Activated naive CD4-positive, alpha-beta T cell treated with anti-CD3 and anti-CD28 coated beads, Interleukin-2, amount 10 ng/mL, durations not matched to agents 7 days and 5 days (primary cell): ENCODE measurements at places on chromosomes 3 and 15.

- H3K4me1 ChIP-seq: no peaks in the 10 kb centered on the region
- no peak overlapping the region for H3K27ac ChIP-seq
- H3K4me3 ChIP-seq: no peak overlapping the region
- no peaks in the 10 kb centered on the region for H3K36me3 ChIP-seq
- peaks cover 26% of the 10 kb centered on the region for H3K27me3 ChIP-seq
Observed at GRCh38 chr3:54083921-54084320, 38.4 kb upstream of the CACNA2D3 start.

DNA sequence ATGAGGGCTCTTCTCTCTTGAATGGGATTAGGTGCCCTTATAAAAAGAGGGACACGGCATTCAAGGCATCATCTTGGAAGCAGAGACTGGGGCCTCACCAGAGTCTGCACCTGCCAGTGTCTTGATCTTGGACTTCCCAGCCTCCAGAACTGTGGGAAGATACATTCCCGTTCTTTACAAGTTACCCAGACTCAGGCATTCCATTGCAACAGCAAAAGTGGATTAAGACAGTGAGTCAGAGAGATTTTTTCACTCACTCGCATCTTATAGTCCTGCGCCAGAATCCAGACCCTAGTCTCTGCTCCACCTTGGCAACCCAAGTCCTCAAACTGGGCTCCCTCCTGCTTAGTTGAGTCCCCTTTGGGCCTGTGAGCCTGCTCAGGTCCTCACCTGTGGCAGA, 2.7 kb downstream of the LCTL start:
- DNase-seq: no peak
- no peak overlapping the region for H3K27ac ChIP-seq
- H3K4me3 ChIP-seq: no peak overlapping the region
- peaks cover 6% of the 10 kb centered on the region for H3K4me1 ChIP-seq

- no peaks in the 10 kb centered on the region for H3K36me3 ChIP-seq
- no peak for DNase-seq
- no peaks in the 10 kb centered on the region for H3K27me3 ChIP-seq
- H3K27ac ChIP-seq: peak overlapping the region; percentile 12
- H3K4me1 ChIP-seq: peaks cover 14% of the 10 kb centered on the region
Observed at GRCh38 chr3:194470615-194471014, 16.2 kb downstream of the ATP13A3 start.

GRCh38 chr15:88465633-88466224, 1.5 kb downstream of the MRPL46 start:
- H3K27ac ChIP-seq: peak overlapping the region; percentile 28
- peaks cover 19% of the 10 kb centered on the region for H3K36me3 ChIP-seq
- no peak for DNase-seq
- peaks cover 24% of the 10 kb centered on the region for H3K4me1 ChIP-seq
- peak overlapping the region; percentile 82 for H3K4me3 ChIP-seq

DNA sequence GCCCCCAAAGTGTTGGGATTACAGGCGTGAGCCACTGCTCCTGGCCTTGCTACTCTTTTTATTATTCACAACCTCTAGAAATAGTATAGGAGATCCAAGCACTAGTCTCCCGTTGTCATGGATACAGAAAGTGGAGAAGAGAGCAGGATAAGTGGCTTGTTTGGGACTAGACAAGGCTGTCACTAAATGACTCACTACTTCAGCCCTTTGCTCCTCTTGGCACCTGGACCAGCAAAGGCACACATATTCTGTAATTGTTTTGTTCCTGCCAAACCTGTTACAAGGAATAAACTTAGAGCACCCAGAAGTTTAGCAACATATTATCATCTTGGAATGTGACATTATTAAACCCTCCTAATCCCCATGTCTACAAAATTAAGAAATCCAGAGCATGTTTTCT, 427.2 kb upstream of the THBS1 start:
- H3K27ac ChIP-seq: no peak overlapping the region
- H3K4me3 ChIP-seq: no peak overlapping the region
- no peaks in the 10 kb centered on the region for H3K4me1 ChIP-seq
- no peaks in the 10 kb centered on the region for H3K27me3 ChIP-seq
- DNase-seq: no peak

DNA sequence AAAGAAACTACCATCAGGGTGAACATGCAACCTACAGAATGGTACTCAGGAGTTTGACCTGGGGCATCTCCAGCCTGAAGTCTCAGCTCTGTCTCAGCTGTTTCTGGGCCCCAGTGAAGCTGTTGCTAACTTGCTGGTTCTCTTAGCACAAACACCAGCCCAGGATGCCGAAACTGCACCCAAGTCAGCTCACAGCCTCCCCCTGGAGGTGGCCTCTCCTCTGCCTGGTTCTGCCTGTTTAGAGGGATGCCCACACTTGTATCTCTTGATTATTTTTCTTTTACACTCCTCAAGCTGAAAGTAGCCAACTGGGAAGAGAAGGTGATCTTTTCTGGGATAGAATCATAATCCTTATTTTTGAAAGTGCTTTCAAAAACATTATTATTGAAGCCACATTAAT, 289.0 kb upstream of the RASGRP1 start:
- no peak overlapping the region for H3K27ac ChIP-seq
- peak; percentile 44 for DNase-seq
- no peak overlapping the region for H3K4me3 ChIP-seq
- no peaks in the 10 kb centered on the region for H3K36me3 ChIP-seq
- no peaks in the 10 kb centered on the region for H3K4me1 ChIP-seq
- H3K27me3 ChIP-seq: peaks cover 19% of the 10 kb centered on the region

- DNase-seq: peak; percentile 26
- H3K36me3 ChIP-seq: no peaks in the 10 kb centered on the region
- no peak overlapping the region for H3K27ac ChIP-seq
- no peaks in the 10 kb centered on the region for H3K27me3 ChIP-seq
- no peaks in the 10 kb centered on the region for H3K4me1 ChIP-seq
- H3K4me3 ChIP-seq: no peak overlapping the region
Observed at GRCh38 chr15:37764733-37765191, 169.7 kb upstream of the TMCO5A start.

- no peaks in the 10 kb centered on the region for H3K27me3 ChIP-seq
- peaks cover 28% of the 10 kb centered on the region for H3K4me1 ChIP-seq
- no peak for DNase-seq
- H3K36me3 ChIP-seq: peaks cover 41% of the 10 kb centered on the region
- no peak overlapping the region for H3K27ac ChIP-seq
- no peak overlapping the region for H3K4me3 ChIP-seq
Observed at GRCh38 chr3:186997061-186997460, 66.7 kb downstream of the ST6GAL1 start.

- DNase-seq: no peak
- H3K36me3 ChIP-seq: peaks cover 65% of the 10 kb centered on the region
- no peak overlapping the region for H3K4me3 ChIP-seq
- no peaks in the 10 kb centered on the region for H3K27me3 ChIP-seq
Observed at GRCh38 chr3:49296781-49297411, 19.9 kb upstream of the C3orf62 start.

- no peak overlapping the region for H3K27ac ChIP-seq
- H3K36me3 ChIP-seq: no peaks in the 10 kb centered on the region
- no peaks in the 10 kb centered on the region for H3K4me1 ChIP-seq
- H3K4me3 ChIP-seq: no peak overlapping the region
- DNase-seq: no peak
Observed at GRCh38 chr3:147216143-147216673, 190.1 kb downstream of the ZIC4 start.
